ENCODE measurements at places on chromosomes 12 and 14.

DNA sequence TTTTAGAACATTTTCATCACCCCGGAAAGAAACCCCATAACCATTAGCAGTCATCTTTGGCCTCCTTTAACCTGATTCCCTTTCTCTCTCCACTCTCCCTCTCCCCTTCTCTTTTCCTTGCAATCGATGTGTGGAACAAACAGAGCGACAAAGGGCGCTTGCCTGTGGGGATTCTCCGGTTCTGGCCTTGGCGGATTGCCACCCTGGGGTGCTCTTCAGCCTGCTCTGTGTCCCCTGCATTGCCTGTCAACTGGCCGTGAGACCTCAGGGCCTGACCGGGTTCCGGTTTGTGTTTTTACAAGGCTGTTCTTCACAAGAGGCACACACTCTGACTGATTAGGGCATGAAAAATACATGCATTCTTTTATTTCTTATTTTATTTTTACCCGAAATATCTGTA is 27.8 kb downstream of the LRTM2 start:
- no peak for DNase-seq

GRCh38 chr14:57714487-57714931 is 151.4 kb downstream of the SLC35F4 start:
- DNase-seq = no peak

- no peak for DNase-seq
Measured at GRCh38 chr12:65384240-65384639, 105.8 kb downstream of the MSRB3 start.

GRCh38 chr14:67999705-68000384 is 180.3 kb downstream of the RAD51B start:
- no peak for DNase-seq

DNA sequence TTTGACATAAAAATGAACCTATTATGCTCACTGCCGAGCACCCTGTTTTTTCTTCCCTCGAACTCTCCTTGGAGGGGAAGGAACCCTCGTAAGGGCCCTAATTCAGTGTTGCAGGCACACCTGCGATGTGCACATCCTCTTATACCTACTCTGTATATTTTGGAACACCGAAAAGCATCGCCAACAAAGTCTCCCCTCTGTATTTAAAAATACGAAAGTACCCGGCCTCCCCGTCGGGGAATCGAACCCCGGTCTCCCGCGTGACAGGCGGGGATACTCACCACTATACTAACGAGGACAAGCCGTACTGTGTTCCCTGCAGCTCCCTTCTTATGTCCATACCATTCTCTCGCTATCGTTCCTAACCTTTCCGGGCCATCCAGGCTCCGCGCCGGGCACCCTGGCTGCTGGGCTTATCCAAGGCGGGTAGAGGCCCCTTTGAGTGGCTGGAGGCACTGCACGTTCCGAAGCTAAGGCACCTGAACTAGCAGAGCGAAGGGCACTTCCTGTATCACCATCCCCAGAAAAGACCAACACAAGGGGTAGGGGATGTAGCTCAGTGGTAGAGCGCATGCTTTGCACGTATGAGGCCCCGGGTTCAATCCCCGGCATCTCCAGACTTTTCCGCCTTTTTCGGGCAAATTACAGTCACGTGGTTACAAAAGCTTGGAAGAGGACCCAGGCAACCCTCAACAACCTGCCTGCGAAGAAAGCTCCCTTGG is 25.1 kb upstream of the UBC start:
- no peak for DNase-seq

GRCh38 chr14:68553311-68553710 is 239.6 kb downstream of the ZFP36L1 start:
- no peak for DNase-seq

DNA sequence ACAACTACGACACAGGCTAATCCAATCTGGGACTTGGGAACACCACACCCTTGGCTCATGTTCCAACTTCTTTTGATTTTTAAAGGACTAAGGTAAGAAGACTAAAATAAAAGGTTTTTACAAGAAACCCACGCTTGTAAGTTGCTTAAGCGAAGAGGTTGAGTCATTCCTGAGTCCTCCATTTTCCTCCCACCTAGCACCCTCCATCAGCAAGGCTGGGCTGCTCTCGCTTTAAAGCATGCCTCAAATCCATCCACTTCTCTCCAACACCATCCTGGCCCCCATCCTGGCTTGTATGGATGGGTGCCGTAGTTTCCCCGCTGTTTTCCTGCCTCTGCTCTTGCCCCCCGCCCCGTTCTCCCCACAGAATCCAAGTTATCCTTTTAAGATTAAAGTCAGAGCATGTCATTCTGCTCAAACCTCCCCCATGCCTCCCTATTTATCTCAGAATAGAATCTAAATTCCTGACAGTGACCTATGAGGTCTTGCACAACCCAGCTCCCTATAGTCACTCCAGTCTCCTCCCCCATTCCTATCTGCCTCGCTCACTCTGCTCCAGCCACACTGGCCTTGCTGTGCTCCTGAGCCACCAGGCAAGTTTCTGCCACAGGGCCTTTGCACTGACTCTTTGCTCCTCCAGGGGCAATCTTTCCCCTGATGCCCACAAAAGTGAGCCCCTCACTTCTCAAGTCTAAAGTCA is 34.5 kb downstream of the SCARB1 start:
- DNase-seq = no peak

DNA sequence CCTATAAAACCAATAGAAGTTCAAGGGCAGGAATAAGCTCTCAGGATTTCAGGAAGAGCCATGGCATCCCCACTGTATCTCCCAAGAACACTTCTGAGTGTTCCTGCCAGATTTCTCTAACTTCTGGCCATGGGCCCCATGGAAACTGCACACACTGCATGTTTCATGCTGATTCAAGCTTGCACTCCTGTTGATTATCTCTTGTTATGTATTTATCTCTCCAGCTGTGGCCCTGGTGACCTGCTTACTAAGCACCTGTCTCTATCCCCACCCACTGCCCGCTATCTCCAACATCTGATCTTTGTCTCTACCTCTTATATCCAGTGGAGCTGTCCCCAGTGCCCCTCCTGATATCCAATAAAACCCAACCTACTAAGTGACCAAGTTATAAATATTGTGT is 285.3 kb downstream of the PDZRN4 start:
- no peak for DNase-seq

DNA sequence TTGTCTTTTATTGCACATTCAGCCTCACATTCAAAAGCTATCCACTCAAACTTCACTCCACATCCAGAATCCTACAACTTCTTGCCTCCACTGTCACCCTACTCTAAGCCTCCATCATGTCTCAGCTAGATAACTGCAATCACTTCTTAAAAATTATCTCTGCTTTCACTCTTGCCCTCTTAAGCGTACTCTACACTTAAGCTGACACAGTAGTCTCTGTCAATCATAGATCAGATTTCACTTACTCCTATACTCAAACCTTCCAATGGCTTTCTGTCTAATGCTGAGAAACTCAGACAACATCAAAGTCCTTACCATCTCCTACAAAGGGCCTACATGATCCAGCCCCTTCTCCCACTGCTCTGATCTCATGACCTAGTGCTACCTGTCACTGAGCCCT is 304.1 kb downstream of the ITPR2 start:
- DNase-seq = no peak

DNA sequence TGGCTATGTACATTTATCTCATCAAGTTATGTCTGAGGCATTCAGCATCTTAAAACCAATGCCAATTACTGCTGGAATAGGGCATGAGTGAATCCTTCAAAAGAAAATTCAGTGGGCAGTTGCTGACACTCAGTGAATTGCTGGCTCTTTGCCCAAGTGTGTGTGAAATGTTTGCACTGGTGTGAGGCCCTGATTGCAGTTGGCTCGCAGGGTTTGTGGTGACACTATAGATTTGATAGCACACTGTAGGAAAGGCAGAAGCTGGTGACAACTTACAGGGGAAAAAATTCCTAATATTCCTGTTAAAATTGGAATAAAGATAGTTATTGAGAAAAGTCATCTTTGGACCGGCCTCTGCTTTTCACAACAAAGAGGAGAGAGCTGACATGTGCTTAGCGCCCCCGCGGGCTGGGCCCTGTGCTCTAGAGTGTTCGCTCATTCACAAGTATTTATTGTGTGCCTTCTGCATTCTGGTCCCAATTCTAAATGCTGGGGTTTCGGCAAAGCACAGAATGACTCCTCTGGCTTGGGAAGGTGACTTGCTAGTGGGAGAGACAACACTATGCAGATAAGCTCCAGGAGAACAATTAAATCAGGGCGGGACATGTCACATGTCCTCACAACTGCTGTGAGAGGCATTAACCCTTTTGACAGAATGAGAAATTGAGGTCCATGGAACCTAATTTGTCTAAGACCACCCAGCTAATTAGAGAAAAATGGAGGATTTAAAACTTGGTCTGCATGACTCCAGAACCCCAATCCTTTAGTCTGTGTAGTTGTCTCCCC is 418.7 kb downstream of the NPAS3 start:
- DNase-seq = no peak

Data from NCI-H446 (cell line).